ENCODE measurements at places on chromosomes 6 and 20.

- peak; percentile 21 for DNase-seq
Measured at GRCh38 chr6:166910601-166911000, 45.7 kb downstream of the RNASET2 start.

GRCh38 chr20:10920396-10920795 lies 246.6 kb upstream of the JAG1 start:
- DNase-seq, result no peak

DNA sequence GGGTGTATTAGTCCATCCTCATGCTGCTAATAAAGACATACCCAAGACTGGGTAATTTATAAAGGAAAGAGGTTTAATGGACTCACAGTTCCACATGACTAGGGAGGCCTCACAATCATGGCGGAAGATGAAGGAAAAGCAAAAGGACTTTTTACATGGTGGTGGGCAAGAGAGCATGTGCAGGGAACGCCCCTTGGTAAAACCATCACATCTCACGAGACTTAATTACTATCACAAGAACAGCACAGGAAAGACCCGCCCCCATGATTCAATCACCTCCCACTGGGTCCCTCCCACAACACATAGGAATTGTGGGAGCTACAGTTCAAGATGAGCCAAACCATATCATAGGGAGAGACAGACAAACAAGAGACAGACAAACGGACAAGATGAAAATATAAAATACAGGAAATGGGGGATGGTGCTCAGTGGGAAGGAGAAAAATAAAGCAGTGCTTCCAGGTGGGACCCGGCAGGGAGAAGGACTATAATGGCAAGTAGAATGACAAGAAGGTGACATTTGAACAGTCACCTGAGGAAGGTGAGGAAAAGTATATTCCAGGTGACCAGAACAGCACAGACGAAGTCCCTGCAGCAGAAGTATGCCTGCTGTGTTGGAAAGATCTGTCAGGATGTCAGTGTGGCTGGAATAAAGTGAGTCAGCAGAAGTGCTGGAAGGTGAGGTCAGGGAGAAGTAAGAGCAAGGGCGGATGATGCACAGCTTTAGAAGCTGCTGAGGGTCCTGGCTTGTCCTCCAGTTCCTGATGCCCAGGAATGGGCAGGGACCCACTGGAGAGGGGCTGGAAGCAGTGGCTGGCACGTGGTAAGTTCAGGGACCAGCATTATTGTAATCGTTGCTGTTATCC lies 61.1 kb downstream of the SLC2A10 start:
- no peak for DNase-seq

GRCh38 chr6:37565267-37566110 lies 65.8 kb upstream of the CCDC167 start:
- no peak for DNase-seq

GRCh38 chr20:31833130-31833930 lies 12.1 kb downstream of the FOXS1 start:
- DNase-seq, result peak; percentile 30

DNA sequence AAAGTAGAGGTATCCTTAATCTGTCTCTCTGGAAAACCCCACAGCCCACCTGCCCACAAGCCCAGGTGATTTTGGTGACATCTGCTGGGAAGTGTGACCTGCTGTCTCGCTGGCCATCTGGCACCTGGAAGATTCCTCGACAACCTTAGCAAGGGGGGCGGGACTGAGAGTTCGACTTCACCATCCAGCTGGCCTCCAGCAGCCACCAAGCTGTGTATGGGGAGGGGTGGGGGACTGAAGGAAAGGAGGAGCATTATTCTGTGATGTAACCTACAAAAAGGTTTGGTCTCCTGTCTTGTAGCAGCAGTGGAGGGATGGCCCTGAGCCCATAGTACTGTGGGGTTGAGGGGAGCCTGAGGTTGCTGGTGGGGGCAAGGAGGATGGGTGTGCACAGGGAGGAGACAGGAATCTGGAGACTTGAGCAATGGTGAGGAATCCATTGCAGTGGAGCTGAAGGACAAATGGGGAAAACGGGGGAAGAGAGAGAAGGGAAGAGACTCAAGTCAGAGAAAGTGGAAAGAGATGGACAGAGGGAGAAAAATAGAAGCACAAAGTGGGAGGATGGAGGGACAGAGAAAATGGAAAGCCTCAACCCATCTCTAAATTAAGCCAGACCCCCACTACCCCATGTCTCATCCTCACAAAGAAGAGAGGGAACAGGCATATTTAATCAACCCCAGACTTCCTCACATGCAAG lies 4.0 kb downstream of the LY6G6F start:
- no peak for DNase-seq

GRCh38 chr6:117600008-117600743 lies 2.1 kb downstream of the GOPC start:
- peak; percentile 38 for DNase-seq

DNA sequence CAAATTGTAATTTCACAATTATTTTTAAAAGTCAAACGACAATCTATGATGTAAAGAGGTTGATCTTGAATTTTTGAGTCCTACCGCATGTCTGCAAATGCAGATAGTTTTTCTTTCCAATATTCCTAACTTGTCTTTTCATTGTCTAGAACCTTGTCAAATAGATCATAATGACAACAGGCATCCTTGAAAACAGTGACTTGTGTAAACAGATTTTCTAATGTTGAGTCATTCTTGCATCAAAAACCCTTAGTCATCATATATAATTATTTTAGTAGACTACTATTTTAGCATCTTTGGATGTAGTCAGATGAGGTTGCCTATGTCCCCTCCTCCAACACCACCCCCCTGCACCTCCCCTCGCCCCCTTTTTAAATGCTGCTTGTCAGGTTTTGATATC lies 43.8 kb downstream of the BMP6 start:
- DNase-seq, result no peak

DNA sequence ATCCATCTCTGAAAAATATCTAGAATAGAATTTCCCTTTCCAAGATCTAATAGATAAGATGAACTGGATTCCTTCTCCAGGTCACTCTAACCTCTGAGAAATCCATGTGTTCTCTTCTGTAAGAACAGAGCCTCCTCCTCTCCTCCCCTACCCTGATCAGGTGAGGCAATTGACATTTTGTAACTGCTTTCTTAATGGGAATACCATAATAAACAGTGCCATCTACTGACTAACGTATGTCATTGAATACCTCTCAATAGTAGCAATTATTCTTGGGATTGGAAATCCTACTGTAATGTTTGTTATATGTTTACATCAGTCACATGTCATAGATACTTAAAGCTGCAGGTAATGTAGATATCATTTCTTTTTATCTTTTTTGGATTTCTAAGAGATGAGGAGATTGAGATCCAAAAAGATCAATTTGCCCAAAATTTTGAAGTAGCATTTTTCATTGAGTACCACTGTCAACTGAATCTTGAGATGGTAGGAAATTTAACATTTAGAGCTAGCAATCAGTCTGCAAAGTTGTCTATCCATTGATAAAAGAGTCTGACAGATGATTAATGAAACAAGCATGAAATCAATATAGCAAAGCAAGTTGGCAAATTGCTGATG lies 365.8 kb upstream of the HSF2 start:
- peak; percentile 13 for DNase-seq

DNA sequence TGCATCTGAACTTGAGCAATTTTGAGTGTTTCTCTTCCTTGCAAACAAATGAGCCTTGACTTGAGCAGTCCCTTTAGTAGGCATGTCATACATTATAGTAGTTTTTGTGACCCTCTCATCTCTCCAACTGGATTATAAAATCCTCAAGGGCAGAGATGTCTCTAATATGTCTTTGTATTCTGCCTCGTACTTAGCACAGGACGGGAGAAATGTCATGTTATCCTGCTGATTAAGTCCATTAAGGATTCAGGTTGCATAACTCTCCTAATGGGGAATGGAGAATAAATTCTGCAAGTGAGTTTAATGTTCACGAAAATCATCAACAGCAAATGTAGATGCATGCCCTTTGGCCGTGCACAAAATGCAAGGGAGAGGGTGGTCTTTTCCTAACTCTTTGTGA lies 942.9 kb downstream of the KIF16B start:
- DNase-seq, result no peak

DNA sequence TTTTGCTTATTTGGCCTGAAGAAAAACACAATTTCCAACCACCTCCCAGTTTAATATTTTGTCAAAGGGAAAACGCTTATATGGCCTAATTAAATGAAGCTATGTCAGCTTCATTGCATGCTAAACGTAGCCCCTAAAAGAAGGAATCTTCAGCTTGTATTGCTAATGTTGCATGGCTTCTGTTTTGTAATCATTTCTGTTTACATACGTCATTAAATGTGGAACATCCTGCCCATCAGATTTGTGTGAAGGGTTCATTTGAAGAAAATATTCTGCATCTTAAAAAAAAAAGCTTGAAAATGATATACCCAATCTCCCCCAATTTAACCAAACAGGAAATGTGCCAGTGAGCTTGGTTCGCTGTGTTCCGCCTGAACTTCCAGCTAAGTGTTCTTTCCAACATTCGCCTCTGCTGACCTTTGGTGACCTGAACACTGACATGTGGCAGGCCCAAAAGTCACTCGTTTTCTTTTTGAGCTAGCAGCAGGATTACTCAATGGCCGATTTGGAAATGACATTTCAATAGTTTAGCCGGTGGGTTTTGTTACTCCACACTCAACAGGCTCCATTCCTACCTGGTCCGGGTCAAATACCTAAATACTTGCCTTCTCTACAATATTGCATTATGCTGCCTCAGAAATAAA lies 12.7 kb upstream of the SIRT5 start:
- DNase-seq, result peak; percentile 72

GRCh38 chr6:157699777-157700636 lies 123.0 kb upstream of the SNX9 start:
- DNase-seq, result no peak

GRCh38 chr6:147087641-147088040 lies 116.6 kb upstream of the STXBP5 start:
- no peak for DNase-seq

GRCh38 chr20:62448038-62448437 lies 20.7 kb upstream of the RBBP8NL start:
- peak; percentile 1 for DNase-seq

DNA sequence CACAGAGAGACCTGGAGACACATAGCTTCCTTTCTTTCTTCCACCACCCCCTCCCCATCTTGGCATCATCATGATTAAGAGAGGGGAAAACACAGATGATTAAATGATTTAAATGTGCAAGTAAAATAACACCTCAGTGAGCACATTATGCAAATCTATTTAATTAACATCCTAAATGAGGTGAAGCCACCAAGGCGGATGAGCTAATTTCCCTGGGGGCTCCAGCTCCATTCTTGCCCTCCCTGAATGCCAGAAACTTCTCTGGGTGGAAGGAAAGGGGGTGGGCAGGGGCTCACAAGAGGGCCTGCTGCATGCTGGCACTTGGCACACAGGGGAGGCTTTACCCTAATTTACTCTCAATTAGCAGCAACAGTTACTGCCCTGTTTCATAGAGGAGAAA lies 32.5 kb upstream of the TGM2 start:
- DNase-seq, result no peak

DNA sequence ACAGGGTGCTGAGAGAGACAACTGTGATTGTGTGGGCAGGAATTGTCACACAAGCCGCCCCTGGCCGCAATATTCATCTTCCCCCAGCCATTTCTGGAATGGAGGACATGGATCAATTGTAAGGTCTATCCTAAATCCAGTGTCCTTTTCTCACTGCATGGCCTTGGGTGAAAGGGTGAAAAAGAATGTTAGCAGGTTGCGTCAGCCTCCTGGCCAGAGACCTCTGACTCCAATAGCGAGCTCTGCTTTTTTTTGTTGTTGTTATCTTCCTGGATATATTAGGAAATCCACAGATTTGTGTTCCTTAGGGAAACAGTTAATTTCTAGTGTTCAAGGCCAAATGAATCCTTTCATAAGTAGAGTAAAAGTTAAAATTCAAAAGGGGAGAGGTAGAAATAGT lies 47.1 kb upstream of the CD83 start:
- DNase-seq, result no peak

DNA sequence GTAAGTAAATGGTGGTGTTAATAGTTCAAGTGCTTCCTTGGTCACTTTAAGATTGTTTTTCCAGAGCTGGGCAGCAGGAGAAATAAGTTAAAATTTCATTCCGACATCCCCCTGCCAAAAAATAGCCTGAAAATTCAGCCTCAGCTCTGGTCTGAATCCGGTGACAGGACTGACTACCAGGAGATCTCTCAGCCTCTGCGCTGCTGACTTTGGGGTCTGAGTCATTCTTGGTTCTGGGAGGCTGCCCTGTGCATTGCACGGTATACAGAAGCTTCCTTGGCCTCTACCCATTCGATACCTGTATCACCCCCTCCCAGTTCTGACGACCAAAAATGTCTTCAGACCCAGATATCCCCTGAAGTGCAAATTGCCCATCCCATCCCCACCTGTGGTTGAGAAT lies 36.3 kb upstream of the TFAP2C start:
- DNase-seq, result no peak

GRCh38 chr20:37524859-37525708 lies 2.6 kb downstream of the BLCAP start:
- DNase-seq, result no peak

- no peak for DNase-seq
Measured at GRCh38 chr6:99036672-99037071, 88.9 kb upstream of the FBXL4 start.

DNA sequence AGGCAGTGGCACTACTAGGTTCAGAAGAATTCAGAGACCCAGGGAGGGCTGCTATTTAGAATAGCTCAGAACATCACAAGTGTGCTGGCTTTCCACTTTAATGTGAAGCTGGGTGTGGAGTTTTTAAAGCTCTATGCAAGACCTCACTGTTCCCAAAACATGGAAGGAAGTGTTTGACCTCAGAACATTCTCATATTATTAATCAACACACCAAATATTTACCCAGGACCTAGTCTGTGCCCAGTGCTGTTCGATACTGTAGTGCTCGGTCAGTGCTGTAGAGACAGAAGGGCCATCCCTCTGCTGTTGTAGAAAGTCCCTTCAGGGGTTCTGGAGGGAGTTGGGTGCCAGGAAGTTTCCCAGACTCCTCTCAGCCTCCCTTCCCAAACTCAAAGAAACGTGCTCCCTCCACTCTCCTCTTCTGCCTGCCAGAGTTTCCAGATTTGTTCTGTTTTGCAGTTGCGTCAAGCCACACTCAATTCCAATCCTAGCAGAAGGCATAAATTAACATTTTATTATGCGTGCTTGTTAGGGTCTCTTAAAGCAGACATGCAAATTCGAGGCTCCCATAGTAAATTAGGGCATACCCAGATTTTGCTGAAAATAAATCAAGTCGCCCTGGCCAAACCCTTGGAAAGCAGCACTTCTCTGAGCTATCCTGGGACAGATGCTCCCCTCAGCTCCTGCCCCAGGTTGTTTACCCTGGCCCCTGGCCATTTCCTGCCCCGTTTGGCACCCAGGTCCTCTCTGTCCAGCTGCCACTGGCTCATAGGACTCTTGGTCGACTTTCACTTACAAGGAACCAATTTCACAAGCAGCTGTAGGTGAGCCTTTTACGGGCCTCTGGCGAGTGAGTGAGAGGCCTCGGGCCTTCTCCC lies 248.6 kb downstream of the HIVEP2 start:
- no peak for DNase-seq

- no peak for DNase-seq
Measured at GRCh38 chr20:47776639-47777038, 8.6 kb downstream of the SULF2 start.

- DNase-seq, result no peak
Measured at GRCh38 chr20:33788351-33789049, 22.6 kb upstream of the CHMP4B start.

All from MV-4-11 (cell line).